ENCODE measurements at places on chromosomes 6 and 20.

DNA sequence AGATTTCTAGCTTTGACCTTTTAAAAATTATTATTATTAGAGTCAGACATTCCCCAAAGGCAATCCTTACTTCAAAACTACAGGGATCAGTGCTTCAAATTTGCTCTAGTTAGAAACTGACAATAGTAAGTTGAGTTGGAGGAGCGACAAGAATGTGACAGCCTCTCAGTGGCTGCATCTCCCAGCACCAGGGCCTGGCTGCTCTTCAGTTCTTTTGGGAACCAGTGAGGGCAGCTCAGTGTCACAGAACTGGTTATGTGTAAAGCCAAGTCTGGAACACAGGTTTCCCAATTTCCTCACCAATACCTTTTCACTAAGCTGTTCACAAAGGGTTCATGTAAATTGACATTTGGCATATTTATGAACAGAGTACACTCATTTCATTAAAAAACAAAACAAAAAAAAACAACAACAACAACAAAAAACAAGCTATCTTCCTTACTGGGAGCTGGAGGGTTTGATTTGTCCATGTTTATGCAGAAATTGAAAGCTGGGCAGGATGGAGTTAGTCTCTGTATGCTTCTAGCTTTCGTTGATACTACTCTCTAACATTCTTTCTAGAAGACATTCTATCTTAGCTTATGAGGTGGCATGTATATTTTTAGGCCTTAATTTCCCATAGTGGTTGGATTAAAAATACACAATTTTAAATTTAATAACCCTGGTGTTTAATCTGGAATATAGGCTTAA, 95.0 kb downstream of the SAMD5 start:
- DNase-seq = no peak

DNA sequence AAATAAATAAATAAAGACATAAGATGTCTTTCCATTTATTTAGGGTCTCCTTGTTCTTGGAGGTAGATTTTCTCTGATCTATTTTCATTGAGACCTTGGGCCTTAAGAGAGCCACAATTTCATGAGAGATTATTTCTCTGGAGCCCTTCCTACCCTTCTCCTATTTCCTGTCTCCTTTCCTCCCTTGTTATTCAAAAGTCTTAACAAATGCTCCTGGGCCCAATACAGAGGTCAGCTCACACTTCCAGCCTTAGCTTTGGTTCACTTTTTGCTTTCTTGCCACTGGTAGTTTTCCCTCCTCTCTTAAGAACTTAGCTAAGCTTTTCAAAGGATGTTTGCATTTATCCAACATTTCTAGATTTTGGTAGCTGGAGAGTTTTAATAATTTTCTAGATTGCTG, 44.0 kb downstream of the PTPRA start:
- no peak for DNase-seq

- DNase-seq = no peak
These were observed 925.0 kb upstream of the MAN1A1 start for GRCh38 chr6:120274547-120274946.

- DNase-seq = no peak
These were observed 324.4 kb upstream of the NT5E start for GRCh38 chr6:85125526-85125925.

GRCh38 chr6:57108691-57109090, 18.7 kb downstream of the ZNF451 start:
- no peak for DNase-seq

DNA sequence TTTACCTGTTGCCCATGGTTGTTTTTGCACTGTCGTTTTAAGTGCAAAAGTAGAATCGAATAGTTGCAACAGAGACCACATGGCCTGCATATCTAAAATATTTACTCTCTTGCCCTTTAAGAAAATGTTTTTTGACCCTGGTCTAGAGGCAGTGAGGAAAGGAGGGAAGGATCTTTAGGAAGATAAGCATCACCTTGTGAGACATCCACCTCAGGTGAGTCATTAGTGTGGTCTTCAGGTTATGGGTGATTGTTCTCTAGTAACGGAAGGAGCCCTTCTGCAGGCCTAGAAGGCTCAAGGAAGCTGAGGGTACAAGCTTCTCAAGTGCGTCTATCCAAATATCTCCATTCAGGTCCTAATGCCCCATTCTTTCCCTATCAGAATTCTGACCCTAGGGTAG, 6.6 kb upstream of the RAB44 start:
- no peak for DNase-seq

- DNase-seq = no peak
These were observed at the start of gene AFDN for GRCh38 chr6:167826896-167827582. AFDN (plus strand) TSS chr6:167826911; CDS start chr6:167827133, 222 bp downstream.

DNA sequence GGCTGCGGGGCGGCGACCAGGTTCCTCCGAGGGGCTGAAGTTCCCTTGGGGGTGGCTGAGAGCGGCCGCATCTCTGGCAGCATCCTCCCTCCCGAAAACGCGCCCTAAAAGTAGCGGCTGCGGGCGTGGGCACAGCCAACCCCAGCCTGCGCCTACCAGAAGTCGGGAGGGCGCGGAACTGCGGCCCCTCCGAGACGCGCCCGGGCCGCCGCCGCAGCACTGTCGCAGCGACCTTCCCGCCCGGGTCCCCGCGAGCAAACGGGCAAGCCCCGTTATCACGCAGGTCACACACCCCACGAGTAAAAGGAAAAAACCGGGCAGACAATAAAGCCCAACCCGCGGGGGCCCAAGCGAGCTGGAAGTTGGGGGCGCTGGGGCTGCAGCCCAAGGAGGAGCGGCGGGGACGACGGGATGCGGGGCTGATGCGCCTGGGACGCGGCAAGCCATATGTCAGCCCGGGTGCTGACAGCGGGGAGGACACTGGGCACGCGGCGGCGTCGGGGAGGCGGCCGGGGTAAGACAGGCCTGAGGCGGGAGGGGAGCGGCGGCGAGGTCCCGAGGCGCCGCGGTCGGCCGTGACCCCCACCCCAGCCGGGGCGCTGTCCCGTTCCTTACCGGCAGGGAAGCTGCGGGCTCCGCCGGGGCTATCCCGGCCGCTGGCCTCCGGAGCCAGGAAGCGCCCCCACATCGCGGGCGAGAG, 659 bp downstream of the CEP85L start:
- DNase-seq = peak; percentile 15

GRCh38 chr6:111699123-111699522, 93.4 kb upstream of the TRAF3IP2 start:
- no peak for DNase-seq

GRCh38 chr6:118917546-118918328, 17.2 kb downstream of the MCM9 start:
- DNase-seq = no peak

DNA sequence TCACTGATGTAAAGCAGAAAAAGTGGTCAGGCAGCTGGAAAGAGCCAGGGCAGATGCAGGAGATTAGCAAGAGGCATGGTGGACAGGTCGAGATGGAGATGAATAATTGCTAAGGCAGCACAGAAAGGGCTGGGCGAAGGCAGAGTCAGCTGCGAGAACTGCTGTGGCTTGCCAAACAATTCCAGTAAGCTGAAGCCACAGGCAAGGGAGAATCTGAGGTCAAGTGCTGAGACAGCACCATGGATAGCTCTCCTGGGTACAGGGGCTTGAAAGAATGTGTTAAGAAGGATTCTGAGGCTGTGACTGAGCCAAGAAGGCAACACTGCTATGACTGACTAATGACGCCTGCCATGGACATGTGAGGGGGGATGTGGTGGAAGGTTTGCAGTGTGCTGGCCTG, 220.8 kb upstream of the FOXA2 start:
- no peak for DNase-seq

DNA sequence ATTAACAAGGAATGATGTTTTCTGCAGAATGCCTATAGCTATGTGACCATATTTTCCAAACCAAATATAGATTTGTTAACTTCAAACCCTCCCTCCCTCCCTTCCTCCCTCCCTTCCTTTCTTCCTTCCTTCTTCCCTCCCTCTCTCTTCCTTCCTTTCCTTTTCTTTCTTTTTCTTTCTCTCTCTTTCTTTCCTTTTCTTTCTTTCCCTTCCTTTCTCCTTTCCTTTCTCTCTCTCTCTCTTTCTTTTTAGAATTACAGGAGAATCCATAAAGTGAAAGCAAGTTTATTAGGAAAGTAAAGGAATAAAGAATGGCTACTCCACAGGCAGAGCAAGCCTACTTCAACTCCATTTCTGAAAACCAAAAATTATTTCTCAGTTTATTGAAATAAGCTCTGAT, 153.0 kb downstream of the AHI1 start:
- no peak for DNase-seq

GRCh38 chr6:151075930-151076555, 163.7 kb upstream of the AKAP12 start:
- DNase-seq = no peak

- DNase-seq = no peak
These were observed 66.5 kb upstream of the TENT5A start for GRCh38 chr6:81818901-81819361.

Measured in T1000 (cell line).